ENCODE measurements at places on chromosomes 13 and 19.

GRCh38 chr13:91360246-91360751, 12.8 kb downstream of the MIR17HG start:
- no peak for DNase-seq

DNA sequence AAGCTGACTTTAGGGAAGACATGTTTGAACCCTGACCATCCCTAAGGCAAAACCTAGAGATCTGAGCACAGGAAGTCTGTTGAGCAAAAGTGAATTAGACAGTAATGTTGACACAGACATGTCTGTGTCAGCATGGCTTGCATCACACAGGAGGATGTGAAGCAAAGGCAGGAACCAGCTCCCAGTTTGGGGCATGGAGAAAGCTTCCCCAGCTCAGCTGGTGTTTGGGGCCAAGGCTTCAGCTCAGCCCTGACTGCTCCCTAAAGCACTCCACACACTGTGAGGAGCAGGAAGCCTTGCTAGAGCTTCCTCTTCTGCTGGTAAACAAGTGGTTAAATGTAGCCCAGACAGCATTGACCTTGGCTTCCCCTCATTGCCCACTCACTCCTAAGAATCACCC, 153.8 kb upstream of the UBL3 start:
- peak; percentile 52 for DNase-seq

DNA sequence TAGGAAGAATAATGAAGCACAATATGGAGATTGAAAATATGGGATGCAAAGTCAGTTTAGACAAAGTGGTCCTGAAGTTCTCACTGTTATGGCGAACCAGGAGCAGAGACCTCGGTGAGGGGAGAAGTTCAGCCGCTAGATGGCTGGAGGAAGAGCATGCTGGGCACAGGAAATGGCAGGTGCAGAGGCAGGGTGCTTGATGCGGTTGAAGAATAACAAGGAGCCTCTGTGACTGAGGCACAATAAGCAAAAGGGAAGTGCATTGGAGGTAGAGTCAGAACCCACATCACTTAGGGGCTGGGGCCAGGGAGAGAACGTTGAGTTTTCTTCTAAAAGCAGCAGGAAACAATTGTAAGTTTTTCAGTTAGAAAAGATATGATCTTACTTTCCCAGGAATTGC, 1725.2 kb downstream of the EFNB2 start:
- DNase-seq: no peak

GRCh38 chr13:99288089-99288488, 19.1 kb downstream of the GPR183 start:
- no peak for DNase-seq

DNA sequence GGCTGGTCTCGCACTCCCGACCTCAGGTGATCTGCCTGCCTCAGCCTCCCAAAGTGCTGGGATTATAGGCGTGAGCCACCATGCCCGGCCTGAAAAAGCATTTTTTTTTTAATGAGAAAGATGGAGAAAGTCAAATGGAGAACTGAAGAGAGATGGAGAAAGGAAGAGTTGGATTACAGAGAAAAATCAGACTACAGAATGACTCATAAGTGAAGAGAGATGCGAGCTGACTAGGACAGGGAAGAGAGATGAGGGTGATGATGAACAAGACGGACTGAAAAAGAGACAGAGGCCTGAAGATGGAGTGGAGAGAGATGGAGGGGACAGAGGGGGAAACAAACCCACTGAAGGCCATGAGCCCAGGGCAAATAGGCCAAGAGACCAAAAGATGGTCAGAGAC, 1.5 kb downstream of the DHX34 start:
- DNase-seq: no peak

GRCh38 chr13:32852526-32852925, 163.7 kb upstream of the KL start:
- DNase-seq: no peak

- DNase-seq: no peak
These were observed 9.6 kb upstream of the SACS start for GRCh38 chr13:23443110-23443509.

DNA sequence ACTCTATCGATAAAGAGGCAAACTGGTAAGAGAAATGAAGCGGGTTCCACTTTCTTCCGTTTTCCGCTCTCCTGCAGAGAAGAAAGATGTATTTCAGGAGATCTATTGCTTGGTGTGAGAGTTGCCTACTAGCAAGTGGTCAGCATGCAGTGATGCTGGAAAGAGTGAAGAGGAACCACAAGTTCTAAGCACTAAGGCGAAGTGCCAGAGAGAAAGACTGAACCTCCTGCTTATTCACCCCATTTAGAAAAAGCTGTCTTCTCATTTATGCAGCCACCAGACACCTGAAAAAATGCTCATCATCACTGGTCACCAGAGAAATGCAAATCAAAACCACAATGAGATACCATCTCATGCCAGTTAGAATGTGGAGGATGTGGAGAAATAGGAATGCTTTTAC, 78.7 kb upstream of the GPC6 start:
- no peak for DNase-seq

GRCh38 chr19:12052091-12052496, 667 bp downstream of the ZNF878 start:
- DNase-seq: peak; percentile 46

DNA sequence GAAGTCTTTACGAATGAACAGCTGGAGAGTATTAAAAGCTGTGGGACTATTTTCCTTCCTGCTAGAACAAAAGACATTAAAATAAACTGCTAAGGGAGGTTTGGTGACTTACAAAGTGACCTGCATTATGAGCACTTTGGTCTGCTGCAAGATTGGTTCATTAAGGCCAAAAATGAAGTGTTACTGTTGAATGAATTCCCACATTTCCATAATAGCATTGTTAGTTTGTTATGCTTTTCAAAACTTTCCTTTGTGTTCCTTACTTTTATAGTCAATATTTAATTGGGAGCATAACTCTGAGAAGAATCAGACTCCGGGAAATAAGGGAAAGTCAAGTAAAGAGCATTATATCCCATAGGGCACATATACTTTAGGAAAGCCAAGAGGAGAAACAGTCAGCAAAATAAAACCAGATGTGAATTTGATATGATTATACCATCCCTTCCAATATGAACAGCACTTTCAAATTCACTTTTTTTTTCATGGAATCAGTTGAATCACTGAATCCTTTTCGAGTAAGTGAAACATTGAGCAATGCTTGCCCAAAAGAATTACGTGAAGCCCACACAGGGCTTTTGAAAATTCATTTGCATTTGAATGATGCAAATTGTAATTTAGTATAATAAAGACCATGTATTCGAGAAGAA, 112.6 kb downstream of the KCTD12 start:
- DNase-seq: no peak

DNA sequence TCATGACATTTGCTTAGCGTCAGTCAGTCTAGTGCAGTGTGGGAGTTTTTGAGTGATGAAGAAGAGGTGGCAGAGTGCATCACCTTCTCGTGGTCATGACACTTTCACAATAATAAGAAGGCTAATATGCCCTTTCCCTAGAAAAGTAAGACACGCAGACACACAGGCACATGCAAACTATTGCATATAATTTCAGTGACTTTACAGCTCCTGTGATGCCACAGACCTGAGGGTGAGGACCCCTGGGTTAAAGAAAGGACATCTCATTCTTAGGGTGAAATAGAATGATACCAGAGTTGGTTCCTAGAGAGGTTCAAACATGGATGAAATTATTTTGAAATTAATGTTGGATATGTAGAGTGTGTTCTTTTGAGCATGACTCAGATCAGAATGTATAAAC, 300.3 kb downstream of the GPC5 start:
- no peak for DNase-seq

DNA sequence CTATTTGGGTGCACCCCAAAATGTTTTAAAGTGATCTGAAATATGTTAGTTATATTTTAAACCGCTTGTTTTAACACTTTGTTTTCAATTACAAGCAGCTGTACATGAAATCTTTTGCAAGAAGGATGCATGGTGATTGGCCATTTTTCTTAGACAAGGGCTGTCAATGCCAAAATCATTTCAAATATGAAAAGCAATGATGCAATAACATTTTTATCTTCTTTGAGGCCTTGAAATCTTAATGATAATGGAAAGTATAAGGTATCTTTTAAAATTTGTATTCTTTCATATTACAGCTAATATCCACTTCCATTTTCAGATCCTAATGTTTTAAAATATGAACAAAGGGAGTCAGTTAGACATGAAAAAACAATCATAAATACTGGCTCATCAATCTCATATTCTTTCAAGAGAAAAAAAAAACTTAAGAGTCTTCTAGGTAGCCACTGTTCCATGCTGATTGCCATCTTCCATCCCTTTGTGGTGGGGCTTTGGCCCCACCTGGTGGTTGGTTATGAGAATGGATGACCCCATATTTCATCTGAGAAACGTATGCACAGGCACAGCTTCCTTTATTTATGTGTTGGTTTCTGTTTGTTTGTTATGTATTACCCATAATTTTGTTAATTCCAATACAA, 330.3 kb upstream of the MIR17HG start:
- DNase-seq: peak; percentile 13

GRCh38 chr19:15550273-15550672, 41.9 kb downstream of the CYP4F22 start:
- no peak for DNase-seq

GRCh38 chr19:33100894-33101644, 20.1 kb downstream of the GPATCH1 start:
- DNase-seq: no peak

GRCh38 chr13:38382946-38383345, 33.3 kb downstream of the UFM1 start:
- no peak for DNase-seq

DNA sequence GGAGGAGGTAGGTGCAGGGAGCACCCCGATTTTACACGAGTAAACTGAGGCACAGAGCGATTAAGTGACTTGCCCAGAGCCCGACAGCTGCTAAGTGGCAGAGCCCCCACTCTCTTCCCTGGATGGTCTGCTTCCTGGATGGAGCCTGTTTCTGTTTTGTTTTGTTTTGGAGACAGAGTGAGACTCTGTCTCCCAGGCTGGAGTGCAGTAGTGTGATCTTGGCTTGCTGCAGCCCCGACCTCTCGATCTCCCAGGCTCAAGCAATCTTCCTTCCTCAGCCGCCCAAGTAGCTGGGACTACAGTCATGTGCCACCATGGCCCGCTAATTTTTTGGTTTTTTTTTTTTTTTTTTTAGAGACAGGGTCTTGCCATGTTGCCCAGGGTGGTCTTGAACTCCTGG, 17.3 kb downstream of the BICRA start:
- DNase-seq: no peak

GRCh38 chr19:10946958-10947657, 13.7 kb upstream of the SMARCA4 start:
- DNase-seq: peak; percentile 64

DNA sequence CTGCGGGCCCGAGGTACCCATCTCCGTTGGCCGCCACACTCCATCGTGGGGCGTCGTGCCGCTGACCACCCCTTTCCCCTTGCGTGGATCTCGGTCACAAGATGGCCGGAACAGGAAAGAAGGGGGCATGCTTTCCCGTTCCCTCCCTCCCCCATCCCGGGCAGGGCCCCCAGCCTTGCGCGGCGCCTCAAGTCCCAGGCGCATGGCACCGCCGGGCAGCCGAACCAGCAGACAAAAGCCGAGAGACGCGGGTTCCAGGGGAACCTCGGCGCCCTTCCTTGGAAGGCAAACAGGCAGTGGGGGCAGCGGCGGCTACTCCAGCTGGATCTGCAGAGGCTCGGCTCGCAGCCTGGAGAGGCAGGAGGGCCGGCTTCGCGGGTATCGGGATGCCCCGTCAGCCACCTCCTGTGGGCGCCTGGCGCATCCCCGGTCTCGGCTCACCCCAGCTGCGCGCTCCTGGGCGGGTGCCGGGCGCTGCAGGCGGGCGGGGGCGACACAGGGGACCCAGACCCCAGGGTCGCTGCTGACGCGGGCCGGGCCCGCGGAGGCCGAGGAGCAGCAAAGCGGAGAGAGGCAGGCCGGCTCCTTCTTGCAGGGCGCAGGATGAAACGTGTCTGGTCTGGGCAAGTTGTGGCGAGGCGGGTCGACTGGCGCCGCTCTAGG, 439 bp downstream of the DZIP1 start:
- peak; percentile 64 for DNase-seq

- peak; percentile 1 for DNase-seq
These were observed 481.3 kb upstream of the GPC6 start for GRCh38 chr13:92745258-92745657.

- no peak for DNase-seq
These were observed 4.0 kb downstream of the NAPSA start for GRCh38 chr19:50361290-50362029.

DNA sequence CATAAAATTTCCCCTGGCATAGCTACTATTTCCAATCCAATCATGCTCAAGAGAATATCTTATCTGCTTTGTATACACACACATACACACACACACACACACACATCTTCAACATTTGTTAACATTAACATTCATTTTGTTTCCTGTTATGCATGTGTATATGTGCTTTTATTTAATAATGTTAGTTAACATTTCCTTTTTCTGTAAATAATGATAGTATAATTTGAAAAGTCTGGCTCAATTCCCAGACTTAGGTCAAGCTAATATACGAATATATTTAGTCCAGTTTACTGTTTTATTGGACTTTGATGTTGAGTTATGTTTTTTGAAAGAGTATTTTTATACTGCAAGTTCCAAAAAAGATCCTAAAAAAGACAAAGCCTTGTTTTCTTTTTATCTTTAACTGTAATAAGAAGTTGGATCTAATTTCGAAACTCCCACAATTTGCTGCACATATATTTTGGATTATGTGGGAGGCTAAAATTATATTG, 1072.4 kb downstream of the EFNB2 start:
- DNase-seq: no peak

GRCh38 chr19:1324806-1325567, 39.3 kb downstream of the EFNA2 start:
- peak; percentile 78 for DNase-seq

GRCh38 chr13:111171112-111171511, 56.0 kb downstream of the ARHGEF7 start:
- no peak for DNase-seq

- no peak for DNase-seq
These were observed at the start of gene MYBPC2 for GRCh38 chr19:50432221-50433028. Gene MYBPC2 (plus strand): TSS chr19:50432892. CDS start chr19:50432954, 62 bp downstream.

DNA sequence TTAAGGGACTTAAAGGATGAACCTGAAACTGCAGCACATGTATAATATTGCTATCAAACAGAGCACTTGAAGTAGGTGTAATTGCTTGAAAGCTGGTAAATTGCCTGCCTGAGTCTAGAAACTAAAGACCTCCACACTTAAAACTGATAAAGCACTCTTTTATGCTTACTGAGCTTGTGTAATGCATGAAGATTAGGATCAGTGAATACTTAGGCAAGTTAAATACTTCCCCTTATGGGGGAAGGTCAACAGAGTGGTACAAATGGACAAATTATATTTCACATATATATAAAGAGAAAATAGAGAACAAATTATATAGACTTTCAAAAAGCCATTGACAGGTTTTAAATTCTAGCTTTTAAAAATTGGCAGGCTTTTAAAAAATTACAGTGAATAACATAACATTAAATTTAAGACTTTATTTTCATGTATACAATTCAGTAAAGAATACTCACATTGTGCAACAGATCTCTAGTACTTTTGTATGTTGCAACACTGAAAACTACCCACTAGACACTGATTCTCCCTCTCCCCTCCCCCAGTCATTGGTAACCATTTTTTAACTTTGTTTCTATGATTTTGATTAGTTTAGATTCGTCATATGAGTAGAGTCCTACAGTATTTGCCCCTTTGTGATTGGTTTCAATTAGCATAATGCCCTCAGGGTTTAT, 23.9 kb downstream of the PIBF1 start:
- DNase-seq: no peak

GRCh38 chr19:18342090-18342632, 1.8 kb downstream of the PGPEP1 start:
- no peak for DNase-seq
